Stimulated activated CD8-positive, alpha-beta memory T cell treated with anti-CD3 and anti-CD28 coated beads, Interleukin-15, amount 100 ng/mL, for 1 hour (primary cell): ENCODE measurements at places on chromosomes 3 and 15.

DNA sequence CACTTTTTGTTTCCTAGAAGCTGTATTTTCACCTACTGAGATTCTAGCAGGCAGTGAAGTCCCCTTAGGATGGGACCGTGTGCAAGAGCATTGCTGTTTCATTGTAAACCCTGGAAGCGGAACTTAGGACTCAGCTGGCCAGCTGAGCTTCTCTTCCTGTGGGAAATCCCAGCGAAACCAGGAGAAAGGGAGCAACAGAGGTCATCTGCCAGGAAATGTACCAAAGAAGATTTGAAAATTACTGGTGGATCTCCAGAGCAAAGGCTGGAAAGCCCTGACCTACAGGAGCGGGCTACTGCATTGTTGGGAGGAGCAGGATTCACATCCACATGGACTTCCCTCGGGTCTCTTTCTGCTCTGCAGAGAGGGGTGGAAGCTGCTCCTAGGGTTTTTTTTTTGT, 7.6 kb upstream of the ADPRH start:
- no peak for DNase-seq

DNA sequence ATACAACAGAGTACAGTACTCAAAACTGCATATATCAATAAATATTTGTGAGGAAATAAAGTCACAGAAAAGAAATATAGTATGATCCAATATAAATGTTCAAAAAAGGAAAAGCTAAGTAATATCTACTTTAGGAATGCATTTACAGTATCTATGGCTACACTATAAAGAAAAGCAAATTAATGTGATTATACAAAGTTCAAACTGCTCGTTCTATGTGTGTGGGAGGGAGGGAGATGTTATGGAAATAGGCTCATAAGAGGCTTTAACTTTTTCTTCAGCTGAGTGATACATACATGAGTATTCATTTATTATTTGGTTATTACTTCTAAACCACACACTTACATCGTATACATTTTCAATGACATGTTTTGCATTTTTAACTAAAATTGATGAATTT, 377.7 kb upstream of the AGTR1 start:
- no peak for DNase-seq

- no peak for DNase-seq
These were observed 59.2 kb upstream of the SLC24A5 start for GRCh38 chr15:48061605-48062004.

GRCh38 chr3:144746631-144747030, 775.0 kb downstream of the DIPK2A start:
- DNase-seq: no peak

DNA sequence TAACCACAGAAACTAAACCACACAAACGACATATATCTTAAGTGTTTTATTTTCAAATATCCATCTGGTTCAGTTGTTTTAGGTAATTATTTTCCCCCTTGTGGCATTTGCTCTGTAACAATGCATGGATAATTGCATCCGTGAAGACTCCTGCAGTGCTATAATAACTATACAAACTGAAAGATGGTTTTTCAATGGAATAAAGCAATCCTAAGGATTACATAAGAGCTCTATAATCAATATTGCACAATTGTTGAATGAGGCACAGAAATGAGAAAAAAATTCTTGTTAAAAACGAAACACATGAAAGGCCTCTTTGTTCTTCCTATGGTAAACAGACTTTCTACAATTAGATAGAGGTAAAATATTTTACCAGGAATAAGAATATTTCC, 446.0 kb upstream of the EPHA3 start:
- DNase-seq: no peak

- DNase-seq: no peak
These were observed 57.7 kb downstream of the SUCNR1 start for GRCh38 chr3:151931171-151931570.

GRCh38 chr3:195903950-195904290, 4.4 kb downstream of the TNK2 start:
- DNase-seq: no peak

DNA sequence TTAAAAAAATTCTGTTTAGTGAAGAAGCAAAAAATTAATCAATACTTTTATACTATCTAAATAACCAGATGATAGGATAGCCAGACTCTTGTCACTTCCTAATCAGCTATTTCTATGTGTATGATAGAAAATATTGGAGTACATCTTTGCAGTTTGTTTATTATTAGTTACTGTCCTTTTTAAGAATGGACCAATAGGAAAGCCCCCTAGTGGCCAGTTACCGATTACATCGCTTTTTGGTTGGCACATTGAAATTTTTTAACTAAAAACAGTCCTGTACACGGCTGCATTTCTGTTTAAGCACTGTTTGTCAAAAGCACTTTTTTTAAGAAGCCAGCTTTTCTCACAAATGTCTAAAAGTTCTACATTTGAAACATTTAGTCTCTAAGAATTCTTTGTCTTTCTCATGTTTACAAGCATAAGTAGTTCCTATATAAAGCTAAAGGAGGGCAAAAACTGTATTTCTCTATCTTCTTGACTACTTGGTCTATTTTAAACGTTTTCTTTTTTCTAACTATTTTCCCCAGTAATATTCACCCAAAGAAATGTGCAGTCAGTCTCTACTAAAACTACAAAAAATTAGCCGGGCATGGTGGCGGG, 253.2 kb upstream of the LRTM1 start:
- DNase-seq: no peak
